CD4-positive, alpha-beta T cell treated with Interleukin-12 subunit alpha and Interleukin-12 subunit beta, for 1 hour (primary cell): ENCODE measurements at places on chromosomes 5 and 9.

DNA sequence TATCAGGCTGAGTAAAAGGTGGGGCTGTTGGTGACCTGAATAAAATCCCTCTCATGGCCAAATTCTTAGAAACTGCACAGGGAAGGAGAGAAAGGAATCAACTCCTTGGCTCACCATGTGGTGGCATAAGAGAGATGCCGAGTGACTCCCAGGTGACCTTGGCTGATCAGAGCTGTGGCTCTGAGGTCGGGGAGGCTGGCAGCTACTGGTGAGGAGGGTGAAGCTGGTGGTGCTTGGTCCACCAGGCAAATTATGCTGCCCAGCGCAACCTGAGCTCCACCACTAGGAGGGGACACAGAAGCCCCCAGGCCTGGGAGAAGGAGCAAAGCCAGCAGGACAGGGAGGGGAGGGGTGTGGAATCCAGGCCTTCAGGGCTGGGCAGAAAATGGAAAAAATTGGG lies 111.2 kb upstream of the IL12B start:
- DNase-seq = no peak

DNA sequence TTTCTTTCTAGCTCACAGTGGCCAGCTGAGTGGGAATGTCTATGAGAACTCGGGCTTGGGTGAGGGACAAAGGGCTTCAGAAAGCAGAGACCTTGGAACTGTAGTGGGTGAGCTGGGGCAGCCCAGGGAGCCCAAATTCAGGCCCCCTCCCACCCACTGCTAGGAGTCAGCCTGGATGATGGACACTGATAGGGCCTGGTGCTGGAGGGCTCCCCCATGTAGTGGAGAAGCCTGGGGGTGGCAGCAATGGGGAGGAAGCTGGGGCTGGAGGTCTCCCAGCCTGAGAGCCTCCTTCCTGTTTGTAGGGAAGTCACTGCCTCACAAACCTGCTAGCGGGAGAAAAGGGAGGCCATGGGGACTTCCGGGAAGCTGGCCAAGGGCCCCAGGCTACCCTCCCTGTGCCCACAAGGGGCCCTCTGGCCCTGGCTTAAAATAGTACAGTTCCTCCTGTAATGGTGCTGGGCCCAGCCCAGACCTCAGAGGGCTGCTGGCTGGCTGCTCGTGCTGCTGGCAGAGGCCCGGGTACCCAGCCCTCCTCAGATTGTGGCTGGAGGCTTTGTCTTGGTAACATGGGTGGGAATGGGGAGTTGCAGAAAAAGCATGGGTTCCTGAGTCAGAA lies 6.3 kb upstream of the NR5A1 start:
- no peak for DNase-seq

- no peak for DNase-seq
Observed at GRCh38 chr5:55997742-55998351, 3.1 kb upstream of the IL6ST start.

DNA sequence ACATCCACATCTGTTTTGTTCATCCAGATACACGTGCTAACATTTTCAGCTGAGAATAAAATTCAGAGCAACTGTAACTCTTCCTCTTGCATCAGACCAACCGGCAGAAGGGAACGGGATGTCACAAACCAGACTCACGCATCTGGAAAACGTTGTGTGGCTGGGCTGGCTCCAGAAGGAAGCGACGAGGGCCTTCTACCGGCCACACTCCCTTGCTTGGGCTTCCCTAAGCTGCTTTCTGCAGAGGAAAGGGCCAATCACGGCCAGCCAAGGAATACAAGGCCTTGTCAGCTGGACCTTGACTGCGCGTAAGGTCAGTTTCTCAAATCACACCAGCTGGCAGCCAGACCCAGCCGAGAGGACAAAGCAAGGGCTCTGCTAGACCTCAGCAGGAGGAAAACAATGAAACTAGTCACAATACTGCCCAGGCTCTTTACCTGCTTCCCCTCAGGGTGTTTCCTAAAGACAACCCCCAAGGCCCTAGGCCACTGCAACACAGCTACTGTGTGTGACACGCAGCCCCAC lies 106.1 kb downstream of the THBS4 start:
- no peak for DNase-seq

- no peak for DNase-seq
Observed at GRCh38 chr9:68472119-68472518, 68.6 kb downstream of the TMEM252 start.

DNA sequence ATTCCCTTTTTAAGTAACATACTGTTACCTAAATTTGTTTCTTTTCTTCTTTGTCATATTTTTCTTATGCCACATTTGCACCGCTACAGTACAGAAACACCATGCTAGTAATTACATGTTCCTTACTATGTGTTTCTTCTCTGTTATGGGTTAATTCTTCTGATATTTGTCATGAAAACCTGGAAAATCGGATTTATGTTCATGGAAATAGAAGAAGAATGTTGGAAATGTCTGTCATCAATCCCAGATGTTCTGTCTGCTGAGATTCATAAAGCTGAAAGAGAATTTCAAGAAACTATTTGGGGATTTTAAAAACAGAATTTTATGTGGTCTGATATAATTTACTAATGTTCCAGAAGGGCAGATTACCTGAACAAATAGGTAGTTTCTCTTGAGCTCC lies 305.2 kb upstream of the NREP start:
- DNase-seq = no peak

GRCh38 chr5:53360811-53361210 lies 119.6 kb upstream of the FST start:
- DNase-seq = no peak

GRCh38 chr9:14306188-14306587 lies 7.8 kb downstream of the NFIB start:
- DNase-seq = no peak

GRCh38 chr5:128597156-128597555 lies 59.1 kb upstream of the FBN2 start:
- DNase-seq = no peak

DNA sequence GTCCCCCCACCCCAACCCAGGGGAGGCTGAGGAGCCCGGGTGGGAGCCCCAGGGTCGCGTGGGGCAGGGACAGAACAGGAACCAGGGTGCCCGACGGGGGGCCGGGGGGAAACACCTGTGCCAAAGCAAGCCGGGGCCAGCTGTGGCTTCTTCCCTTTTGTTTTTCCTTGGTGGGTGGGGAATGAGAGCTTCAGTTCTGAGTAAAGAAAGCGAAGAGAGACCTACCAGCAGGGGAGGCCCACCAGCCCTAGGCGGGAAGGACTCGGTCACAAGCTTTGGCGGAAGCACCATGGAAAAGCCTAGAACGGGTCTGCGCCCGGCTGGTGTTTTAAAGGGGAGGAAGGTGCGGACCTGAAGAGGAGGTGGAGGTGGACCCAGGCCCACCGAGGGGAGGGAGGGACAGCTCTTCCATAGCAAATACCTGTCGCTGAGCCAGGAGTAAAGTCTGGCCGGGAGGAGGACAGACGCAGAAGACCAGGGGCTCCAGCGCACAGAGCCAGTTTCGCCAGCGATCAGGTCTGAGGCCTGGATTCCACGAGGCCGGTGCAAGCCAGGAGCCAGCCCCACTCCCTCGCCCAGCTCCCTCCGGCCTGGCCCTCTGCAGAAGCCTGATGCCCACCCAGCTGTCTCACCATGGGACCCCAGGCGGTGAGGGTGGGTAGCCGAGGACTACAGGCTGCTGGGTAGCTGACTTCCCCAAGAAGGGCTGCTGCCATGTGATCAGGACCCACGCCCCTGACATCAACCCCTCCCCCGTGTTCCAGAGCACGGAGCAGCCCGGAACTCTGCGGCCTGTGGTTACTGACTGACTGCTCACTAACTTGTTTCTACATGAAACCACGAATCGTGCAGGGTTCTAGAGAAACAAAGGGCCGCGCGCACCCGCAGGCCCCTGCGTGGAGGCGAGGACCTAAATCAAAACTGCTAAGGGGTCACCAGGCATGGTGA lies 849 bp upstream of the MGAT1 start:
- peak; percentile 88 for DNase-seq

GRCh38 chr9:31604531-31604930 lies 779.9 kb upstream of the ACO1 start:
- no peak for DNase-seq

- no peak for DNase-seq
Observed at GRCh38 chr9:70159630-70160029, 99.1 kb upstream of the SMC5 start.

DNA sequence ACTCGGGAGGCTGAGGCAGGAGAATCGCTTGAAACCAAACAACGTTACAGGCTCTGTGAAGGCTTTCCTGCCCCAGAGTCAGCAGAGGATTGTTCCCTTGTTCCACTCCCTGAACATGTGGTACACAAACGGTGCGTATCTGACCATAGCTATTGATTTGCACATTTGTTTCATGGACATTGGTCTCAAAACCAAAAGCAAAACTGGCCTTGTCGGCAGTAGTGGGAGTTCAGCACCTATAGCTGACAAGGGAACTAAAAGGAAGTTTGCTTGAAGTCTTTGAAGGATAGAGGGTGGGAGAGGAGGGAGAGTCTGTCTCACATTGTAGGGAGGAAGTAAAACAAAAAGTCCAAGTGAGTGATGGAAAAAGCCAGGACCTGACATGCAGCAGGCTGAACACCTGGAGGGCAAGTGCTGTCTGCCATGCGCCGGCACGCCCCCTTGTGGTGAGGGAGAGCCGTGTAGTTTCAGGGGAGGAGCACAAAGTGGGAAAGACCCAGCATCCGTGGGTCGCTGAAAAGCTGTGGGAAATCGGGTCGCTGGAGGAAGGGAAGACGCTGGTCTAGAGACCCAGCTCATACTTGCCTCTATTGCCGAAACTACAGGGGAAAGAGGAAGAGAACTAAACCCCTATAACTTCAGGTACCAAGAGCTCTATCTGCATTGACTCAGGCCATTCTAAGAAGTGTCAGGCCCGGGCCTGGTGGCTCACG lies 58.0 kb downstream of the RAD23B start:
- peak; percentile 77 for DNase-seq

- DNase-seq = no peak
Observed at GRCh38 chr5:80146046-80146445, 109.8 kb downstream of the SERINC5 start.

- no peak for DNase-seq
Observed at GRCh38 chr9:113619491-113620376, 156.2 kb downstream of the RGS3 start.

DNA sequence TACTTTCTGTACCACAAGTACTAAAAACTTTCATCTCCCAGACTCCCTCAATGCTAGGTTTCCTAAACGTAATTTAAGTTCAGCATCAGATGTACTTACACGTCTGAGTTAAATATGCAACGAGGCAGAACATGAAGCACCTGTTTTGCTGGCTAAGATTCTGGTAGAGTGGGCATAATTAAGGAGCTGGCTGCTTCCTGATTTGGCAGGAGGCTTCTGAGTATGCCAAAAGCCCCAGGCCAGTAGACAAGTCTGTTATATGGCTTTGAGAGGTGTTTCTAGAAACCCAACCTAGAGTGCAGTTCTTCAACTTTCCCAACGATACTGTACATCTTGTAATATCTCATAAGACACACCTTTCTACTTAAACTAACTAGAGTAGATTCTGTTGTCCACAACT lies 13.6 kb downstream of the TICAM2 start:
- no peak for DNase-seq

- no peak for DNase-seq
Observed at GRCh38 chr5:89869346-89869745, 540.2 kb downstream of the CETN3 start.

DNA sequence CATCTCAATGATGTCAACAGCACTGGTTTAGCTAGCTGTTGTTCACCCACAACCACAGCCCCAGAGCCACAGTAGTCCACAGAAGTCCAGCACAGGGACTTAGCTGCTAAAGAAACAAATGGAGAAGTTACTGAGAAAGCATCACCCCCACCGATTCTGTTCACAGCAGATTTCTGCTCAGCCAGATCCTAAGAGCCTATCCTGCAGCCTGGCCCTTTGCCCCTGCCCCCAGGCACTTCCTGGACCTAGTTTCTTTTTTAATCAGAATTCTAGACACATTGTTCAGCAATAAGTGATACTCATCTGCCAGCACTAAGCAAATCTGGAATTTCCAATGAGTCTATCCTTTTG lies 7.4 kb downstream of the B4GALT1 start:
- DNase-seq = peak; percentile 72

DNA sequence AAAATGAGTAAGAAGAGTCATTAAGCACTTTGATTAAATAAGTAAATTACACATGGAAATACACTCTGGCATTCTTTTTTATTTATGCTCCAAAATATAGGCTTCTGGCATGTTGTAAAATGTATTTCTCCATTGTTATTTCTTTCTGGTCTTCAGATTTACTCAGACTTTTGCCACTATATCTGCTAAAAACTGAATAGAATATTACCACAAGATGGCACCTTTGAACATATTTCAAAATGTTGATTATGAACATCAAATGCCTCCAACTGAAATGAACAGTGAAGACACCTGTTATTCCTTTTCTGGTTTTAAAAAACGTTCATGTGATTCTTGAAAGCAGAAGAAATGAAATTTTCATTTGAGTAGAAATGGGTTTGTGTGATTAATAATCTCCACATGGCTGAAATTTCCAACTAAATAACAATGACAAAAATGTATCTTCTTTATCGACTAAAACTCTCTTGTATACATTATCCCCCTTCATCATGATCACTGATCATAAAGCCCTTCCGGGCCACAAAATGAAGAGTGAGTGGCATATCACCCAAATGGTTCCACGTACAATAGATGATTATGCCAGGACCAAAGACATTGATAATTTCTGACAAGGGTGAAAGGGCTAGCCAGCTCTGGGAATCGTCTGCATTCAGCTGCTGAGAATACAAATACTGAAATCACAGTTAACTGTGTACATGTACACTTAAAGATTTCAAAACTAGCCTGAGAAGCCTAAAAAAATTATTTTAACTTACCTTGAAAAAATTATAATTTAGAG lies 23.8 kb downstream of the TYRP1 start:
- no peak for DNase-seq

GRCh38 chr5:2192496-2192895 lies 309.8 kb upstream of the IRX4 start:
- no peak for DNase-seq

DNA sequence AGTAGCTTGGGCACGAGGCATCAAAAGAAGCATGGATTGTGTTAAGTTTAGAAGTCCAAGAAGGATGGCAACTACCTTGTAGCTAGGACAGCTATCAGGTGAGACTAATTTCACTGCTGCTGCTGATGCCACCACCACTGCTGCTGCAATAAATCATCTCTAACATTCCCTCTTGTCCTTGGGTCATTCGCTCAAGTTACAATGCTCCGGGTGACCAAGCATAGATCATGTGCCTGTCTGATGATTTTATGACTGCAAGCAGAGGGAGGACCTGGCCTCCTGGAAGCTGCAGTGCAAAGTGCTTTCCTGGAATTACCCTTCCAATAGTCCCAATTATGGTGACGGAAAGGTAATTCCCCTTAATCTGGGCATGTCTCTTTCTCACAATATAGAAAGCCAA lies 334.4 kb downstream of the PRELID2 start:
- no peak for DNase-seq

GRCh38 chr5:14896131-14896530 lies 24.6 kb upstream of the ANKH start:
- DNase-seq = no peak

DNA sequence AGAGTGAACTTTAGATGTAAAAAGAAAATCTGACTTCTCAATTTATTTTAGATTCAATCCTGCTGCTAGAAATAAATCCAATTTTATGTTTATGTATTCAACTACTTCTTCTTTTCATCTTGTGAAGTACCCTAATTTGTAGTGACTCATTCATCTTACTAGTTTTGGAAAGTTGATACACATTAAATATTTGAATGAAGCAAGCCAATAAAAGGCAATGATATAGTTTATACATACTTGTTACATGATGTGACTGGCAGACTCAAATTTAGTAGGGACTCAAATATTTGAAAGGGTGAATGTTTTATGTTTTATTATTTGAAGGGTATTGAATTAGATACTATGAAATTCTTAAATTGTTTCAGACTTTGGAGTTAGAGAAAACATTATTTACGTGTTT lies 34.7 kb downstream of the CSNK1G3 start:
- no peak for DNase-seq
